Tibial nerve (tissue), 4 donors: ENCODE measurements at places on chromosomes 11 and 22.

- DNase-seq, result no peak
Measured at GRCh38 chr22:29143941-29144785, 61.5 kb upstream of the EMID1 start.

DNA sequence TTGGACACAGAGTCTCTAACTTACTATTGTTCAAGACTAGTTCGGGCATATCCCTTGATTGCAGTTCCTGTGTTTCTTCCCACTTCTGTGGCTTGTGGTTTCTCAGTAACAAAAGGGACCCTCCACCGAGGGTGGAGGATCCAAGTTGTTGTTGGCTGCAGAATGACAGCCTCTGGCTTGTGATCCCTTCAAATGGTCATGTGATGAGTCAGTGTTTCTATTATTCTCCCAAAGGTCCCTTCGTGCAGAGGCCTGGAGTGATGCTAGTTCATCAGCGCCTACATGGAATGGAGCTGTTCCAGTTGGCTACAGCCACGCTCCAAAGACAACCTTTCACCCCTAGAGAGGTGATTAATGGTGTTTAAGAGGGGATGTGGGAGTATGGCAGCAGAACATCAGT, 2.6 kb upstream of the VWCE start:
- DNase-seq, result peak; percentile 66

DNA sequence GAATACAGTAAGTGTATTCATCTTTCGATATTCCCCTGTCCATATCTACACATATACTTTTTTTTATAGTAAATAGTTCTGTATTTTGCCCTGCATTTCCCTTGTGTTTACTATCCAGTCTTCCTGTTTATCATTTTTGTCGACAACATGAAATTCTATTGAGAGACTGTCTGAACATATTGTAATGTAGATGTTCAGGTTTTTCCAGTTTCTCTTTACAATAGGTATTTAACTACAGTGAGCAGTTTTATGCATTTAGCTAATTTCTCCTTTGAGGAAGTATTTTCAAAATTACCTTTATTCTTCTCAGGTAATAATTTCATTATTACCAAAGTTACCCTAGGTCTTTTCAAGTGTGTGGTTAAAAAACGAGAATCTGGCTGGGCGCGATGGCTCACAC, 16.7 kb downstream of the PIK3IP1 start:
- no peak for DNase-seq

DNA sequence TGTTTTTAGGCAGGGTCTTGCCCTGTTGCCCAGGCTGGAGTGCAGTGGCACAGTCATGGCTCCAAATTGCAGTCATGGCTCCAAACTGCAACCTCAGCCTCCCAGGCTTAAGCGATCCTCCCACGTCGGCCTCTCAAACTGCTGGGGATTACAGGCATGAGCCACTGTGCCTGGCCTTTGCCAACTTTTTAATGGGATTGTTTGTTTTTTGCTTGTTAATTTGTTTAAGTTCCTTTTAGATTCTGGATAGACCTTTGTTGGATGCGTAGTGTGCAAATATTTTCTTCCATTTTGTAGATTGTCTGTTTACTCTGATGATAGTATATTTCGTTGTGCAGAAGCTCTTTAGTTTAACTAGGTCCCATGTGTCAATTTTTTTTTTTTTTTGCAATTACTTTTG, 10.0 kb upstream of the SCGB1D1 start:
- no peak for DNase-seq

- peak; percentile 50 for DNase-seq
Measured at GRCh38 chr11:114762408-114762807, 84.1 kb downstream of the NXPE2 start.

- no peak for DNase-seq
Measured at GRCh38 chr11:6567371-6567745, 36.1 kb downstream of the RRP8 start.

- no peak for DNase-seq
Measured at GRCh38 chr11:59770869-59771268, 15.7 kb downstream of the STX3 start.

DNA sequence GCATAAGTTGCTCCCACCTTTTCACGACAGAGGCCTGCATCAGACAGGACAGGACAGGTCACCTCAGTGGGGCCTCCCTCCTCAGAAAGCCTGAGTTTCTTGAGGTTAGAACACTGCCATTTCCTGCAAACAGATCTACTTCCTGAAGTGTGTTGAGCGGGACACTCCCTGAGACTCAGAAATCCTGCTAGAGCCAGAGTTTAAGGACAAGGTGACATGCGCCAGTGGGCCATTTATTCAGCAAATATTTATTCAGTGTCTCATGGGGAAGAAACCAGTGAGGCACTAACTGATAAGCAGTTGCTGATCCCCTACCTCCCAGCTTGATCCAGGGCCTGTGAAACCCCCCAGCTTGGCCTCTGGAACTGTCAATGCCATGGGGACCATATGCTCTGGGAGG, 454.6 kb downstream of the SOX6 start:
- no peak for DNase-seq

- DNase-seq, result no peak
Measured at GRCh38 chr11:129249351-129249750, 57.2 kb upstream of the ARHGAP32 start.

DNA sequence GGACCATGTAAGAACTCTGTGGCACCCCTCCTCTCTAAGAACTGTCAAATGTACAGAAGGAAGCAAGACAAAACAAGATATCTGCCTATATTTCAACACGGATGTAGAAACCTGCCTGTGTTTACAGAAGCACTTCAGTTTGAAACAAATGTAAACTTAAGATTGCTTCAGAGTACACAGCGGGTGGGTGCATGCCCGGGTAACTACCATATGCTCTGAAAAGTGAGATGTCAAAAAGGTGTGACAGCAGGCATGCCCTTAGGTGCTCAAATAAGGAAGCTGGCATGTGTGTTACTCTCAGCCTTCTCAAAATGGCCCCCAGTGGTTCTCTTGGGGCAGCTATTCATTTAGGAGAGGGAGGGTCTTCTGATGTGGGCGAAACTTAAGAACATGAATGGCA, 5.2 kb downstream of the ACP2 start:
- DNase-seq, result no peak

DNA sequence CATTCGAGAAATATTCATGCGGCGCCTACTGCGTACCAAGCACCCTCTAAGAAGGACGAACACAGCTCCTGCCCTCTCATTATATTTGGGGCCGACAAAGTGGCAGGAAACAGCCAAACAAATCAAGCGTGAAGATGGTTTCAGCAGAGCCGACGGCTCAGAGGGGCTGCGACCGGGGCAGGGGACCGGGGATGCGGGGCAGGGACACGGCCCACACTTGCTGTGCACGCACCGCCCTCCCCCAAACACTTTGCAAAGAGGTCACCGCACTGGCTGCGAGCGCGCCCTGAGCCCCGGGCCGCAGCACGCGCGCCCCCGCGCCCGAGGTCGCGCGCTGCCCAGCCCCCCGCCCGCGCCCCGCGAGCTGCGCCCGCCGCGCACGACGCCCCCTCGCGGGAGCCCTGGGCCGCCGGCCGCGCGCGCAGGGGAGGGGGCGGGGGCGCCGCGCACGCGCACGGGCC, 255 bp upstream of the SYNGR1 start:
- no peak for DNase-seq

DNA sequence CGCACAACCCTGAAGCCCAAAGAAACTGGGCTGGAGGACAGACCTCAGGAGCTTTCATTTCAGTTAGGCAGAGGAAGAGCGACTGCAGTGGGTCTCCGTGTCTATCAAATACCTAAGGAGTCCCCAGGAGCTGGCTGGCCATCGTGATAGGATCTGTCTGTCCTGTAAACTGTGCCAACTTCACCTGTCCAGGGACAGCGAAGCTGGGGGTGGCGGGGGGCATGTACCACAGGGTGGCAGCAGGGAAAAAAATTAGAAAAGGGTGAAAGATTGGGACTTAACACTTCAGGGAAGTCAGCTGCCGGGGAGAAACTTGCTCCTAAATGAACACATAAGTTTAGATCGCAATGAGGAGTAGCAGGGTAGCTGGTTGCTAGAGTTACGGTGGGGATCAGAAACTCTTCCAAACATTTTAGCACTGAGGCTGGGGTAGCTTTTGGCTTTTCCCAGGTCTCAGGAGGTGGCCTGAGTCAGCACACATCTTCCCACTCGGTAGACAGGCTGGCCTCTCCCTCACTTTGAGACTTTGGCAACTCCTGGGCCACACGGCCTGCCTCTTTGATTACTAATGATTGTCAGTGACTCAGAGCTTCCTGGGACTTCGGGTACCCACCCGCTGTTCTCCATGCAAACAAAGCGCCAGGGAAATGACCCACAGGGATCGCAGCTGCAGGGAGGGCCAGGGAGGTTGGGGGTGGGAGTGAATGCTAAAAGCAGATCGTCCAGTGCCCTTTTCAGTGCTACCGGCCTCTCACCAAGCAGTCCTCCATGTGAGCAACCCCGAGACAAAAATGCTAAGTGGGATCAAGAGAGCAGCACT, 2.9 kb upstream of the MTFP1 start:
- peak; percentile 65 for DNase-seq

DNA sequence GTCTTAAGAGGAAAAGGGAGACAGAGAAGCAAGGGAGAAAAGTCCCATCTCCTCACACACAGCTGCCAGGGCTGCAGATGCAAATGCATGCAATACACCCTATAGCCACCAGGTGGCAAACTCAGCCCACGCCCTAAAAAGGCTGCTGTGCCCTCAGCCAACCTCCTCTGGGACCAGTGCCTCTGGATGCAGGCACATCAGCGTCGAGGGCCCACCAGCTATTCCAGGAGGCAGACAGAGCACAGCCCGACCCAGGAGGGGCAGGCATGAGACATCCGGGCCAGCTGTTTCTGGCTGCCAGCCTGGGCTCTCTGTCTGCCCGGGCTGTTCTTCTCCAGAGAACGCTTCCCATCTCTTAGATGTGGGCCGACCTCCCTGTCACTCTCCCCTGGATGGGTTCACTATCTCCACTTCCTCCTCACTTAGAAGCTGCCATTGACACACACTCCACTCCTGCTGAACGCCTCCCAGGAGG, 39.7 kb downstream of the TPBGL start:
- peak; percentile 62 for DNase-seq

GRCh38 chr22:41909310-41910049, 5.4 kb downstream of the SHISA8 start:
- no peak for DNase-seq

GRCh38 chr11:2664376-2664775, 35.4 kb downstream of the KCNQ1OT1 start:
- no peak for DNase-seq
